CD4-positive, alpha-beta T cell treated with Interleukin-6 at 100 ng/mL for 8 hours (primary cell): ENCODE measurements at places on chromosomes 3 and 15.

GRCh38 chr3:13681931-13682330, 133.0 kb downstream of the FBLN2 start:
- no peak for DNase-seq

DNA sequence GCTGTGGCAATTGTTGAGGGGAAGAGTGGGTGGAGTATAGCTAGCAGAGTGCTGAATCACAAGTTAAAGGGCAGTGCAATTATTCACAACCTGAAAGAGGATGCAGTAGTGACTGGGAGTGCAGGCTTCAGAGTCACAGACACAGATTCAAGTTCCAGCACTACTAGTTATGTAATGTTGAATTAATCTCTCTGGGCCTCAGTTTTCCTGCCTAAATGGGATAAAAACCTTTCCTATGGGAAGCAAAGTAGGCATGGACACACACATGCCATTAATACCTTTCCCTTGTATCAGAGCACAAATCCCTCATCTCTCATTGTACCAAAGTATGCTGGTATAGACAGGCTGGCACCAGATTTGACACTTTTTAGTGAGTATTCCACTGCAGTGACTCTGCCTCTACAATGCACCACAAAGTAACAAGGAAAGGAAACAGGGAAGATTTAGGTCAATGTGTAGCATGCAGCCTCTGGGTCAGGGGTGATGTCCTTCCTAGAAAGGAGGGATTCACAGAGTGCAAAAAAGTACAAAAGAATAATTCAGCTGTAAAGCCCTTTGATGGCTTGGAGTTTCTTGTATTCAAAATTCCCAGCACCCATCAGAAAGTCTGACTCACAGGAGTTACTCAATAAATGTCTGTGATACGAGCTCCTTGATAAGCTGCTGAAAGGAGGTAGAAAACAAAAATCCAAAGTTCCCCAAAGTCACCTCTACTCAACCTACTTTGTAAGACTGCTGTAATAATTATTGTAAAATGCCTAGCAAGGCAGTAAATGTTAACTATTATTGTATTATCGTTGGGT, 507.5 kb upstream of the TGFBR2 start:
- no peak for DNase-seq

DNA sequence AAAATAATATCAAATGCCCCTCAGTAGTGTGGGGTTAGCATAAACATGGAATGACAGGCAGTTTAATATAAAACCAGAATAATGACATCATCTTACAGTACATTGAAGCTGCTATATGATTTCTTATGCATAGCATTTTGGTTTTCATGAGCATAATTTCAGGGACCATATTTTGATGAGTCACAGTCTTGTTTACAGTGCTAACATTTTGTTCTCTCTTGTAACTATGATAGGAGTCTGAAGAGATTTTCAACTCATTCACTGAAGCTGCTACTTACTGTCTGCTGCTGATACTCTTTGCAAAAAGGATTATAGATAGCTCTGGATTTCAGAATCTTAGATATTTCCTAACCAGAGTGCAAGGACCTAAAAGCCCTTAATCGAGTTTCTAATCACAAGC, 92.6 kb upstream of the CCDC54 start:
- DNase-seq: no peak

DNA sequence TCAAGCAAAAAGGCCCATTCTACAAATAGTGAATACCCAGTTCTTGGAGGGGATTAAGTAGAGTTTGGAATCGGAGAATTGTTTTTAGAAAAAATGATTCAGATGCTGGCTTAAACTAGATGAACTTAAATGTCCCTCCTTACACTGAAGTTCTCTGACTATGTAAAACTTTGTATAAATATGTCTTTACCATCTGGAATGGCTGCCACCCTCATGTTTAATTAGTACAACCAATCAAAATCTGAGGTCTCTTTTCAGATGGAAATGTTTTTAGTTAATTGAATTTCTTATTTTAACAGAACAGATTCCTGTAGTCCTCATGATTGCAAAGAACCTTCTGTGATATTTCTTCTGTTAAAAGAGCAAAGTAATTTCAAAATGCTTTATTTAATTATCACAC, 94.8 kb downstream of the CADM2 start:
- DNase-seq: no peak
